ENCODE measurements at places on chromosomes 2 and 18. TPM values are rescaled to one million over a fixed set of nuclear protein-coding genes. Genes with fewer than 3 reads are reported as not detected.

MBD1 gene
- 55.9 TPM for total RNA-seq

TSHZ1 gene
- total RNA-seq, result 3.0 TPM

TUBA4B gene
- not detected for total RNA-seq

PDE1A gene
- 0.46 TPM for total RNA-seq

SERPINB10 gene
- total RNA-seq, result 0.32 TPM

IL18R1 gene
- total RNA-seq, result 3.0 TPM

GAL3ST2 gene
- not detected for total RNA-seq

SOWAHC gene
- 5.9 TPM for total RNA-seq

NAT8 gene
- total RNA-seq, result not detected

RIT2 gene
- not detected for total RNA-seq

EHD3 gene
- total RNA-seq, result 7.9 TPM

B4GALT6 gene
- 7.8 TPM for total RNA-seq

PLEKHB2 gene
- total RNA-seq, result 117 TPM

TSPYL6 gene
- not detected for total RNA-seq

DQX1 gene
- total RNA-seq, result not detected
